ENCODE measurements at places on chromosomes 12 and 14. TPM values are rescaled to one million over a fixed set of nuclear protein-coding genes. Genes with fewer than 3 reads are reported as not detected.

DNA sequence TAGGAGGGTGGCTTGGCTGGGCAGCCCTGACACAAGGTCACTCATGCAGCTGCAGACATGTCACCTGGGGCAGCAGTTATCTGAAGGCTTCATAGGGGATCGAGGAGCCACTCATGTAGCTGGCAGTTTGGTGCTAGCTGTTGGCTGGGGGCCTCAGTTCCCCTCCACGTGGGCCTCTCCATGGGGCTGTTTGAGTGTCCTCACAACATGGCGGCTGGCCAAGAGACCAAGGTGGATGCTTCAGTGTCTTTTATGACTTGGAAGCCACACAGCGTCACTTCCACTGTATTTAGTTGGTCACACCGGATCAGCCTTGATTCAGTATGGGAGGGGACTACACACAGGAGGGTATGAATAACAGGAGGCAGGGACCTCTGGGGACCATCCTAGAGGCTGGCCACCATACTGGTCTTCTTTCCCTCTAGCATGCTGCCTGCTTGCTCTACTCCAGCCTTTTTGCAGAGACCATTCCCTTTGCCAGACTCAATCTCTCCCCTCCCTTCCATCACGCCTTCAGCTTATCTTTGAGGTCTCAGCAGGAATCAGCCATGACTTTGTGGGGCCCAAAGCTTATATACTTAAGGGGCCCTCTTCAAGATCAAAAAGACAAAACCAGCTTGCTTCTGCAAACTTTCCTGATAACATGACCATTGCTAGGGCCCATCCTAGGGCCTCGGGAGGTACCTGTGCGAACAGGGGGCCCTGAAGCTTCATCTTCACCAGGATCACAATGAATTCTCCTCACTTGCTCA is 53.4 kb downstream of the RPH3A start:
- DNase-seq = no peak
- H3K4me3 ChIP-seq = no peak overlapping the region
- H3K27me3 ChIP-seq = no peaks in the 10 kb centered on the region
- H3K36me3 ChIP-seq = no peaks in the 10 kb centered on the region
- H3K4me1 ChIP-seq = no peaks in the 10 kb centered on the region
- no peak overlapping the region for H3K27ac ChIP-seq

DNA sequence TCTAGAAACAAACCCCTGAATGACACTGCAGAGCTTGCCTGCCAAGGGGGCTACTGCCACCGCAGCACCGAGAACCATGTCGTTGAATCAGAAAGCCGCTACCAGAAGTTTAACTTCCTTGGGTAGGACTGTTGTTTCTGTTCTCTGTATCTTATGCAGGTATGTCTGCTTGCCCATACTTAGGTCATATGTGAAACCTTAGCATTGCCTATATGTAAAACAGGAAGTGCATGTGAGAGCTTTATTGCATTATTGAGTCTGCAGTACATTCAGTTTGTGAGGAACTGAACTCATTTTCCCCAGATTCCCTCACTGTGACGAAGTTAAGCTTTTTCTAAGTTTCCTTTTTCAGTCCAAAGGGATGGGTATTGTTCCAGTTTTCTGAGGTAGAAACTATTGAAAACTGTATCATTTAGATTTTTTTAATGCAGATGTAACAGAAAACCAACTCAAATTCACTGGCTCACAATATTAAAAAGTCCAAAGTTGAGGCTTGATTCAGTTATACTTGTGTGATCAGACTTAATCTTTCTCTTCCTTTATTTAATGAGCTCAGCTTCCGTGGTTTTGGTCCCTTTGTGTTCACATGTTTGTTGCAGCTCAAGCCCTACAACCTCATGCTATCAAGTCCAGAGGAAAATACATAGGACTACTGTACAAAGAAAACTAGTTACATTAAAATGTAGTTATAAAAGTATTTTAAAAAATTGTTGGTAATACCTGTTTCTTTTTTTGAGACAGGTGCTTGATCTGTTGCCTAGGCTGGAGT is 6.9 kb downstream of the FBXO34 start:
- no peaks in the 10 kb centered on the region for H3K27me3 ChIP-seq
- no peak for DNase-seq
- no peaks in the 10 kb centered on the region for H3K36me3 ChIP-seq
- peaks cover 52% of the 10 kb centered on the region for H3K4me1 ChIP-seq
- peak overlapping the region; percentile 54 for H3K27ac ChIP-seq

GRCh38 chr14:66099931-66100330 is 386.2 kb upstream of the CCDC196 start:
- no peak overlapping the region for H3K4me3 ChIP-seq
- no peaks in the 10 kb centered on the region for H3K4me1 ChIP-seq
- H3K36me3 ChIP-seq = no peaks in the 10 kb centered on the region
- H3K27me3 ChIP-seq = no peaks in the 10 kb centered on the region

- H3K4me3 ChIP-seq = no peak overlapping the region
- no peaks in the 10 kb centered on the region for H3K27me3 ChIP-seq
- no peak for DNase-seq
- H3K27ac ChIP-seq = no peak overlapping the region
Observed at GRCh38 chr12:127767656-127768055, 499.3 kb upstream of the TMEM132C start.

DNA sequence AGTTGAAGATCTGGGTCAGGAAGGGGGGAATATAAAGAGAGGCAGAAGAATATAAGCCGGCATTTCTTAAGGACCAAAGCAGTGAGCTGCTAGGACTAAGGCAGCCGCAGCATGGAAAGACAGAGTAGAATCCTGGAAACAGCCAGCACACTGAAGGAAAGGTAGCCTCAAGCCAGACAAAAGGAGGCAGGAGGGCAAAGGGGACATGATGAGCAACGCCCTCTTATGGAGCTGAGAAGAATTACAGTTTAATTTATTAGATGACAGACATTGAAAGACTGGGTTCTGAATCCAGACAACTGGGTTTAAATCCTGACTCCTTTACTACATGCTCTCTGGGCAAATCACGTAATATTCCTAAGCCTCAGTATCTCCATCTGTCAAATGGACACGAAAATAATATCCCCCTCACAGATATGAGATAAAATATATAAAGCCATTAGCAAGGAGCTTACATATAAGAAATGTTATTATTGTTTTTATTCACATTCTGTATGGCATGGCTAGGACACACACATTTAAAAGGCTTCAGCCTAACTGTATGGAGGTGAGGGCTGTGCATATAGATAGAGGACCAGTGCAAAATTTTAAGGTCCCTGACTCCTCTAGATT is 8.1 kb upstream of the PCED1B start:
- H3K4me3 ChIP-seq = no peak overlapping the region
- H3K27me3 ChIP-seq = no peaks in the 10 kb centered on the region
- DNase-seq = no peak

DAO gene
- total RNA-seq = not detected

DNA sequence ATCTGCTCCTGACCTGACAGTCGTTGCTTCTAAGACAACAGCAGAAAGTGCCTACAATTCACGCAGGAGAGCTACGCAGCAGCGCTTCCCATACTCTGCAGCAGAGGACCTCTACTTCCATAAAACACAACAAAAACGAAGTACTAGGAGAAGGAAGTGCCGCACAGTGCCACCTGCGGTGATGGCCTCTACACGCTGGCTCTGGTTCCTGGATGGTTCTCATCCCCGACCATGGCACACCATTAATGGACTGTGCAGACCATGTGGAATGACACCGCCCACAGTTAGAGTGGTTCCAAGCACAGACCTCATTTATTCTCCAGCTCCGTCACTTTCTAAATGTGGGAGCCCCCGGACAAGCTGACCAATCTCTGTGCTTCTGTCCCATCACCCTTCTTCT is 28.3 kb downstream of the TPCN1 start:
- no peaks in the 10 kb centered on the region for H3K27me3 ChIP-seq
- H3K27ac ChIP-seq = peak overlapping the region; percentile 95
- no peak overlapping the region for H3K4me3 ChIP-seq

LRTM2 gene
- not detected for total RNA-seq

DNA sequence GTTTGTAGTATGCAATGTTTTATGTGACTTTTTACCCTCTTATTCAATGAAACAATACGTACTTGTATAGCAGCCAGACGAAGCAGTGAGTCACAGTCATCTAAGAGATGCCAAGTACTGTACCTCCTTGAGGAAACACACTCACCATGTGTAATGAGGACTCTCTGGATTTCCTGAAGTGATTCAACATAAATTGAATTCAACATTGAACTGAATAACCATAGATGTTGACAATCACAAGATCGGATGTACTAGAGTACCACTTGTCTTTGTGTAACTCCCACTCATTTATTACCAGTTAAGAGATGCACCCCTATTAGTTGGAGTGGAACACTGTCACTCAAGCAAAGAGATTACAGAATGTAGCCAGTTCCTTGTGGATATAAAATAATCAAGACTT is 175.2 kb upstream of the HMGA2 start:
- H3K36me3 ChIP-seq = no peaks in the 10 kb centered on the region
- H3K27ac ChIP-seq = no peak overlapping the region
- no peaks in the 10 kb centered on the region for H3K4me1 ChIP-seq
- no peak overlapping the region for H3K4me3 ChIP-seq

NRIP2 gene
- 1.3 TPM for total RNA-seq

REP15 gene
- 0.53 TPM for total RNA-seq

- no peaks in the 10 kb centered on the region for H3K36me3 ChIP-seq
- H3K27me3 ChIP-seq = no peaks in the 10 kb centered on the region
- H3K4me3 ChIP-seq = no peak overlapping the region
- H3K27ac ChIP-seq = no peak overlapping the region
- no peaks in the 10 kb centered on the region for H3K4me1 ChIP-seq
- no peak for DNase-seq
Observed at GRCh38 chr14:21891921-21892320, 218.3 kb upstream of the OR4E1 start.

RAPGEF3 gene
- 28.8 TPM for total RNA-seq

DNA sequence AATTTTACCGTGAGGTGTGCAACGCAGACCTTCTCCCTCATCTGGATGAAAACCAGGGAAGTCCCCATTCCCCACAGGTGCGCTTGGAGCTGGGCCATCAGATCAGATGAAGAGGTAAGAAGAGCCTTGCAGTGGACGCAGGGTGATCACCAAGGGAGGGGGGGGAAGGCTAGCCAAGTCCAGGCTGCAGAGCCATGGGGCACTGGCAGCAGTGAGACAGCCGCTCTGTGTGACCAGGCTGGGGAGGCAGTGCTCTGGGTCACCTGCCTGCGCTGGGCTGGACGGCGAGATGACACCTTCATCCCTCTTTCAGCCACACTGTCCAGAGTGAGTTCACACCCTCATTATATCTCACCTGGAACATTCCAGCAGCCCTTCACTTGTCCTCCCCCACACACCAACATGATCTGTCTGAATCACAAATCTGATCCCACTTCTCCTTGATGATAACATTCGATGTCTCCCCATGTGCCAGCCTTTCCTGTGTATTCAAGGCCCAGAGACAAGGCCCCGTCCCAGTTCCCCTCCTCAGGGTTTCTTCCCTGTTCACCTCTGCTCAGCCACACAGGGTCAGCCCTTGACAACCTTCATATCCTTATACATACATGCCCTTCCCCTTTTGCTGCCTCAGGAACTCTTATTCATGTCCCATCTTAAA is 65.9 kb upstream of the VASH1 start:
- H3K27ac ChIP-seq = no peak overlapping the region
- no peaks in the 10 kb centered on the region for H3K36me3 ChIP-seq
- no peak for DNase-seq
- peaks cover 5% of the 10 kb centered on the region for H3K4me1 ChIP-seq
- H3K27me3 ChIP-seq = no peaks in the 10 kb centered on the region

DNA sequence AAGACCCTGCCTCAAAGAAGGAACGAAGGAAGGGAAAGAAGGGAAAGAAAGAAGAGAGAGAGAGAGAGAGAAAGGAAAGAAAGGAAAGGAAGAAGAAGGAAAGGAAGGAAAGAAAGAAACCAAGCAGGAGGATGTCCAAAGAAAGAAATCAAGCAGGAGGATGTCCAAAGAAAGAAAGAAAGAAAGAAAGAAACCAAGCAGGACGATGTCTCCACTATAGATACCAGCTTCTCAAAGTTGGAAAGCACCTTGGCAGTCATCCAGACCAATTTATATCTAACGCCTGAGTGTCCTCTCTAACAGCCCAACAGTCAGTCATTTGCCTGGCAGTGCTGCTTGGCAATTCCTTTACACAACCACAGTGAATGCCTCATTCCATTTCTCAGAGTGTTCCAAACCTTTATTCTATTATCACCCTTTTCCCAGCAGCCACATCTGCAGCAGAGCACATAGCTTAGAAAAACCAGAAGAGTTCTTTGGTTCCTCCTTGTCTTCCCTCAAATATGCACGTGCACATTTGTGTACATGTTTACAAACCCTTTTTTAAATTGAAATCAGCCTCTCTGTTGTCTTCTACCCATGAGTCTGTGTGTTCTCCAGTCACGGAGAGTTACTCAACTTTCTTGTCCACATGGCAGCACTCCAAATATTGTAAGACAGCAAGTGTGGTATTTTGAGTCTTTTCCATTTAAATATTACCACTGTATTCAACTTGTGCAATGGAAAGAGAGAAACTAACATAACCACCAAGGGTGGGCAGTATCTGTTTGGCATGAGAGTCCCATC is 138.4 kb downstream of the STXBP6 start:
- no peaks in the 10 kb centered on the region for H3K4me1 ChIP-seq
- H3K27ac ChIP-seq = no peak overlapping the region
- DNase-seq = no peak
- no peak overlapping the region for H3K4me3 ChIP-seq
- H3K27me3 ChIP-seq = no peaks in the 10 kb centered on the region

GALNT9 gene
- not detected for total RNA-seq

OLR1 gene
- 0.56 TPM for total RNA-seq

SERPINA3 gene
- total RNA-seq = 5.5 TPM

DNA sequence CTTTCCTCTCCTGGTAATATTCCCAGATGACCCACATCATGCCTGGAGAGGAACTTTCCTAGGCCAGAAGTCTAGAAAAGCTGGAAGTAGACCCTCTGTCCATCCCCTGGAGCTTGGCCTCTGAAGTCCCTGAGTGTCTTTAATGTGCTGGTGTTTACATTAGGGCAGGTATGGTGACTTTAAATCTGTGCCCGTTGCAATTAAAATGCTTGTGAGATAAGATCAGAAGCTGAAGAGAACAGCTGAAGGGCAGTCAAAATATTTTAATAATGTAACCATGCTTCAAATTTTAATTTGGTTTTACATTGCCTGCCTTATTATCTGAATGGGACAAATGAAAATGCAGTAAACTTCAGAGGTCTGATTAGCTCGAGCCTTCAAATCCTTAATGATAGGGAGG is 1022.5 kb downstream of the BCL11B start:
- H3K27me3 ChIP-seq = no peaks in the 10 kb centered on the region
- H3K4me1 ChIP-seq = no peaks in the 10 kb centered on the region
- no peak overlapping the region for H3K27ac ChIP-seq
- no peak for DNase-seq
- H3K36me3 ChIP-seq = no peaks in the 10 kb centered on the region

GRCh38 chr12:64258576-64258975 is 36.5 kb upstream of the KICS2 start:
- no peak for DNase-seq
- no peak overlapping the region for H3K27ac ChIP-seq
- no peaks in the 10 kb centered on the region for H3K4me1 ChIP-seq
- no peaks in the 10 kb centered on the region for H3K27me3 ChIP-seq
- no peaks in the 10 kb centered on the region for H3K36me3 ChIP-seq

DNA sequence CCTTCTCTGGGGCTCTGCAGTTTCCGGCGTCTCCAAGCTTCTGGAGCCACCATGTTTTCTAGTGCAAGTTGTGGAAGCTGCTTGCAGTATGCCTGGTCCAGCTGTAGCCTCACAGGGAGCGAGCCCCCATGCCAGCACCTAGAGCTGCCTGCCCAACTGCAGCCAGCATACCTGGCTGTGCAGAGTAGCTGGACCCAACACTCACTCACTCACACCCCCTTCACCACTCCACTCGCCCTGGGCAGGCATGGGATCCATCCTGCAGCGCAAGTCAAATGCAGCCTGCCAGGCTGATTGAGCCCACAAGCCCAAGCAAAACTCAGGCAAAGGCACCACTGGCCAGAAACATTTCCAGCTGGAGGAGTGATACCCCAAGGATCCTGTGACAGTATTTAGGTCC is 797.3 kb downstream of the SLC16A7 start:
- H3K4me1 ChIP-seq = no peaks in the 10 kb centered on the region
- H3K27me3 ChIP-seq = no peaks in the 10 kb centered on the region
- H3K27ac ChIP-seq = no peak overlapping the region
- H3K4me3 ChIP-seq = no peak overlapping the region
- no peaks in the 10 kb centered on the region for H3K36me3 ChIP-seq
